ENCODE measurements at places on chromosomes 2 and 18.

GRCh38 chr18:80241919-80242777 is 5.2 kb downstream of the PARD6G start:
- no peak for DNase-seq

DNA sequence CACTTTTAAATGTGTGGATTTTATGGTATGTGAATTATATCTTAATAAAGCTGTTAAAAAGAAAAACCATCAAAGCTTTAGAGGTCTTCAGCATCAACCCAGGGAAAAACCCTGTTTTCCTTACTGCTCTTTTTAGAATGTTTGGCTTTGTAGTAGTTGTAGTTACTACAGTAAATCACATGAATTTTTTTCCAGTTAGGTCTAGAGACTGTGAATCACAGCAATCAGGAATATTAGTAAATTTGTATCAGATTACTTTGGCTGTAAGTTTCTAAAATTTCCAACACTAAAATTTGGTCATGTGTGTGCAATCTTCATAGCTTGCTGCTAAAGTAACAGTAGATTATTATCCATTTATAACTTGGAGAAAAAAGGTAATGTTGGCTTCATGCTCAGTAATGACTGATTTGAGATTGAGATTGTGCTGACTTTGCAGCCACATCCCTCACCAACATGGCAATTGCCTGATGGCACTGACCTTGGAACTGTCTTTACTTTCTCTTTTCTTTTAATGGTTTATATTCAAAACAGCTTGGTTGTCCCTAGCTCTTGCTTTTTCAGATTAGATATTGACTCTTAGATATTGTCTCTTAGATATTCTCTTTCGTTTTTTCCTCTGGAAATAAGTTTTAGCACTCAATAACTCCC is 41.1 kb downstream of the LCLAT1 start:
- DNase-seq = no peak

DNA sequence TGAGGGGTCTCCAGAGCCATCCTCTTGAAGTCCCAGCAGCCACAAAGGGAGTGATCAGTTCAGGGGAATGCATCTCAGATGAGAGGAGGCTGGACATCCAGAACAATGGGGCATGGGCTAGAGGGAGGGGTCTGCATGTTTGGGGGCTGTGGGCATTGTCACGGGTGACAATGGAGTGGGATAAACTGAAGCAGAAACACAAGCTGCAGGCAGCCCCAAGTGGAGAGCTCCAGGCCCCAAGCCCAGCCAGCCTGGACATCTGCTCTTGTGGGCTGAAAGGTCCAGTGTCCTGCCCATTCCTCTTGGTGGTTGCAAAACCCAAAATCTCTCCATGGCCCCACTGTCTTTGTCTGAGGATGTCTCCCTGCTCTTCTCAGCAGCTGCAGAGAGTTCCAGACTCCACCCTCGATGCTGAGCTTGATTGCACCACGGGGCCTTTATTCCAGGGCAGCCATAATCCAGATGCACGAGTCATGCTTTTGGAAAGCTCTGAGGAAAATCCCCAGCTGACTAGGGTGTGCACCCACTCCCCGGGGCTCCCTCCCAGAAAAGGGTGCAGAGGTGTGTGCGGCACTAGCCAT is 149.4 kb downstream of the TNS1 start:
- no peak for DNase-seq

GRCh38 chr2:128753321-128753720 is 434.7 kb upstream of the HS6ST1 start:
- DNase-seq = no peak
